NCI-H1436 treated with DMSO at 0.1 percent for 48 hours (cell line): ENCODE measurements at places on chromosomes 13 and 19.

GRCh38 chr13:21979161-21979806, 308.4 kb downstream of the FGF9 start:
- no peak for DNase-seq

DNA sequence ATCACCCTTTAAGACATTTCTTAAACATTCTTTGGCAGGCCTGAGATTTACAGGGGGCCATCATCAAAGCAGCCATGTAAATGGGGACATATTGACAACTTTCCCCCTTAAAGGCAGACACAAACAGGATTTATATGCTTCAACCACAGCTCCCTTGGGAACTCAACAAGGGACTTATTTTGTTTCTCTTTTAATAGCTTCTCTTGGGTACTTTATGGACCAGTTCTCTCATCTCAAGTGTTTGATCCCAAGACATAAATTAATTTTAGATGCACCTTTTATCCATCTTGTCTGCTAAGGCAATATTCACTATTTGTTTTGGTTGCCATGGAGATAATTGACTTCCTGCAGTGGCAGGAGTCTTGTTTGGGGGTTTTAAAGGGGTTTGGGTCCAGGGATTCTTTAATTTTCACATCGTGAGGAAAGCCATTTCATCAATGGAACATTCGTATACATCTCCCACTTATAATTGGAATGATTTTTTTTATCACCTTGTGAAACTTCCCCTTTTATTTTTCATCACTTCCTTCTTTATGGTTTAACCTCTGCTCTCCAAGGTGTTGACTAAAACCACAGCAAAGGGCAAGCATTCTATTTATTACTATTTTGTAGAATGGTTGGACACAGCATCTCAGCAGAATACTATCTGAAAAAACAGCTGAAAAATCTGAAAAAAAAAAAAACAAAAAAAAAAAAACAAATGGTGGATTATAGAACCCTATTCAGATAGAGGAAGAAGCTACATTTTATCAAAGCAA, 726.0 kb downstream of the DIAPH3 start:
- no peak for DNase-seq

DNA sequence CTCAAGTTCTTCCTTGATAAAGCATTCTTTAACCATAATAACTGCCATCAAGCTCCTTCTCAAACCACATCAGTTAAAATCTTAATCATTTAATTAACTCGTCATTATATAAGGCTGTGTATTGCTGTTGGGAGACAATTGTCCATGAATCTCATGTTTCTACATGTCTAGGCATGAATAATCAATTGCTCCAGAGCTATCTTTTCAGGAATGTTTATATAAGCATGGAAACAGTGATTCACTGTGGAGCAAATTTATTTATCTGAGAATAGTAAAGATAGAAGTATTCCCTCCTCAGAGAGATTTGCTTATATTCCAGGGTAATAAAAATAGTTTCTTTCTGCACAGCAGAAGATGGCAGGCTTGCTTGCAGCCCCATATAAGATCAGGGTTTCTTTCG, 71.1 kb downstream of the CBY2 start:
- DNase-seq = no peak

DNA sequence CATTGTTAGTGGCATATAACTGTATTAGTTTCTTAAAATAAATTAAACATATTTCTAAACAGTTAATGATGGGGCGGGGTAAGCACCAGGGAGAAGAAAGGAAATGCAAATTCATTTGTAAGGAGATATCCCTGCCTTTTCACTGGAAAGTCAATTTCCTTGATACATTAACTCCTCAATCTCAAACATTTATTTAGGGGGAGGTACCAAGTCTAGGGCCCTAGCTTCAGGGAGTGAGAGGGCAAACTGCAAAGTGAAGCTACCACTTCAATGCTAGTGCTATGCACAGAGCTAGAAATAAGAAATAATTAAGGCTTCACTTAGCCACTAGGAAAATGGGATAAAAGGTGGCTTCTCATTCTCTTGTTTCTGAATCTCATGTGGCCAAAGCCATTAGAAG, 115.3 kb upstream of the FNDC3A start:
- no peak for DNase-seq

DNA sequence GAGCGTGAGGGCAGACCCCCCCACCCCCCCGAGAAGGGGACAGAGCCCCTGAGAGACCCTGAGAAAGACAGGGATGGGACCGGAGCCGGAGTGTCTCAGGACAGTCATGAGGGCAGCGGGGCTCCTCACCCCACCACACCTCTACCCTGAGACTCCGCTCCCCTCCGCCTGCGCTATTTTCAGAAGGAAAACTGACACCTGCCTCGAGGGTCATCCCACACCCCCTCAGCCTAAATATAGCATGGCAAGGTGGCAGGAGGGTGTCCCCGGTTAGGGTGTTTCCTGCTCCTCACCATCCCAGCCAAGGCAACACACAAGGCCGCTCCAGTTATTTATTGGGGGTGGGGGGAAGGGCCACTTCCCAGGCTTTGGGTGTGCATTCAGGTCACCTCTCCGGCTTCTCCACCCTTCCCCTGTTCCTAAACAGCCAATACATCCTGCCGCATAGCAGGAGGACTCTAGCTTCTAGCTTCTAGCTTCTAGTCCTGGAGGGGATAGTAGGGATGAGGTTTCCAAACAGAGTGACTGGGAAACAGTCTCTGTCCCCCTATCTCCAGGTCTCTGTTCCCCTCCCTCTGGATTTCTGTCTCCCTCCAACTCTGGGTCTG, 1.4 kb upstream of the NTF4 start:
- no peak for DNase-seq

DNA sequence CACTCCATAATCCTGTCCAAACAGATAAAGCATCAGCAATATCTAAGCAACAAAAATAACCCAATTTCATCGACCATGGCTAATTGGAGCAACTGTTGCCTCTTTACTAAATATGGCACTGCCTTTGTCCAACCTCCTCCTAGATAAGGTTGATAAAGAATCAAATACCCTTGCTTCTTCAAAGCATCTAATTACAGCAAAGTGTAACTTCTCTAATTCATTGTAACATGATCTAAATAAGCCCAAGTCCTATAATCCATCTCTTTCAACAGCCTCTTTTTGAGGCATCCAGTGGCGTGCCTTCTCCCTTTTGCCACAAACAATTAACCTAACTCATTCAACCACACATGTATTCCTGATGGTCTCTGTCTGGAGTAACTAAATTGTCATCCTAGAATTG, 81.7 kb upstream of the KLHL1 start:
- peak; percentile 92 for DNase-seq
